ENCODE measurements at places on chromosomes 3 and 15.

- no peak for DNase-seq
Measured at GRCh38 chr3:13594991-13595421, 46.1 kb downstream of the FBLN2 start.

- DNase-seq = no peak
Measured at GRCh38 chr3:150254309-150254708, 153.8 kb upstream of the TSC22D2 start.

GRCh38 chr3:60651799-60652198 lies 599.5 kb downstream of the FHIT start:
- DNase-seq = no peak

- DNase-seq = no peak
Measured at GRCh38 chr3:127951276-127951675, 36.2 kb downstream of the KBTBD12 start.

GRCh38 chr3:149267565-149267964 lies 45.9 kb upstream of the CP start:
- DNase-seq = no peak

GRCh38 chr15:39502611-39503195 lies 78.2 kb upstream of the THBS1 start:
- no peak for DNase-seq

DNA sequence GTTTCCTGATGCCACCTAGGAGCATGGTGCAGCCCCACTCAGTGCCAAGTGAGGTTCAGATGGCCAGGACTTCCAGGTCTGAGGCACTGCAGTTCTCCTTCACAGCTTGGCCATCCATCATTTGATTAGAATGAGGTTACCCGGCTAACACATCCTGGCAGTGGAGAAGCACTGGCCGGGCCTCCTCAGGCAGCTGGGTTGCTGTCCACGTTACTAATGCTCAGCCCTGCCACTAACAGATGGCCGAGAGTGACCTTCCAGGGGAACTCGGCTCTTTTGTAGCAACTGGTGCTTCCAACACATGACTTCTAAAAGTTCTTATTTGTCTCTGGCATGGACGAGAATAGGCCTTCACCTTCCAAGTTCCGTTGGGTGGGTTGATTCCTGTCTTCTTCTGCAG lies 204.6 kb upstream of the CFAP20DC start:
- no peak for DNase-seq

GRCh38 chr3:53259427-53260259 lies 3.8 kb upstream of the TKT start:
- DNase-seq = no peak

- no peak for DNase-seq
Measured at GRCh38 chr3:123239756-123240155, 38.0 kb downstream of the SEC22A start.

- no peak for DNase-seq
Measured at GRCh38 chr3:158169091-158169491, 59.2 kb downstream of the RSRC1 start.

DNA sequence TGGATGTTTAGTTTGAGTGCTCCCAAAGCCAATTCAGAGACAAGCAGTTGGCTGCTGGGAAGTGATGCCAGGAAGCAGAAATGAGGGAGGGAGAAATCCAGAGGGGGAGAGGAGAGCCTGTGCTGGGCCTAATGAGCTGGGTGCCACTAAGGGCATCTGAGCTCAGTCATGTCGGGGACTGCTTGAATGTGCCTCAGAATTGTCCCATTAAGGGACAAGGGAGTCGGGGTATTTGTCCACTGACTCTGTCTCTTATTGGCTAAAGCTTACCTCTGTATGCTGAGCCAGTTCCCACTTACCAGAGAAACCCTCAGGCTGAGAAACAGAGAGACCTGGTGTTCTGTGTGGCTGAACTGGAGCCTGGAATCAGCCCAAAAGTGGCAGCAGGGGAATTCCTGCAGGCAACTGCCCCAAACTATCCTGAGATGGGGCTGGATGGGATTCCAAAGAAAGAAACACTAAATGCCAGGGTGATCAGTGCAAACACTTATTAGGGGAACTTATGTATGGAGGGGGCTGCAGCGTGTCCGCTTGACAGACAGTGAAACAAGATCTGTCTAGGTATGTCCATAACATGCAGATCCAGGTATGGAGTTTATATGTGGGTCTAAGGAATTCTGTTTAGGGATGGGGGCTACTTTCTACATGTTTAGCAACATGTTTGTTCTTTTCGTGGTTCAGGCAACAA lies 48.6 kb downstream of the NR1D2 start:
- DNase-seq = no peak

DNA sequence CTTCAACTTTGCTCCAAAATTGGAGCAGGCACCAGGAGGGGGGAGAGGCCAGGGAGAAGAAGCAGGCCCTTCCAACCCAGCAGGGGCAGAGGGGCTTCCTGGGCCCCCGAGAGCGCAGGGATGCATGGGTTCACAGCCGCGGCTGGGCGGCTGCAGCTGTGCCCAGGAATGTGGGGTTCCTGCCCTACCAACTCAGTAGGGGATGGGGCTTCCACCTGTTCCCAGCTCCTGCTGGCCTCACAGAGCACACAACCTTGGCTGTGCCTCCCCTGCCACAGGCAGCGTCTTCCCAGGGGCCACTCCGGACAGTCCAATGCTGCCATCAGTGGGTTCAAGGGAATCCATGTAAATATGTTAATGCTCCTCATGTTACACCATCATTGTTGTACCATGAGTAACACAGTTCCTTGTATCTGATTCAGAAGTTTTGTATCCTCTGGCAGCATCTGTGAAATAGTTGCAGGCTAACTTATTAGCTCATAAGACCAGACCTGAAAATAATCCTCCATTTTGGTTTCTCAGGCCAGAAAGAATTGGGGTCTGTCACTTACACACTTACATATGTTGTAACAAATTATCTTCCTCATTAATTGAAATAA lies 12.1 kb upstream of the SIAH2 start:
- no peak for DNase-seq

- no peak for DNase-seq
Measured at GRCh38 chr3:130404401-130404800, 58.9 kb downstream of the COL6A5 start.

DNA sequence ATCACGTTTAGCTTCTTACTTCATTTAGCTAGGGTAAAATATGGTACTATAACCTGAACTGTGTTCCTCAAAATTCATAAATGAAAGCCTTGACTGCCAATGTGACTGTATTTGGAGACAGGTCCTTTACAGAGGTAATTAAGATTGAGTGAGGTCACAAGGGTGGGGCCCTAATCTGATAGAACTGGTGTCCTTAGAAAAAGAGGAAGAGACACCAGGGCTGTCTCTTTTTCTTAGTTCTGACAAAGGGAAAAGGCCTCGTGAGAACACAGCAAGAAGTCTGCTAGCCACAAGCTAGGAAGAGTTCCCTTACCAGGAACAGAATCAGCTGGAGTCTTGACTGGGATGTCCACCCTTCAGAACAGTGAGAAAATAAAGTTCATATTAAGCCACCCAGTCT lies 162.7 kb downstream of the GMNC start:
- no peak for DNase-seq

DNA sequence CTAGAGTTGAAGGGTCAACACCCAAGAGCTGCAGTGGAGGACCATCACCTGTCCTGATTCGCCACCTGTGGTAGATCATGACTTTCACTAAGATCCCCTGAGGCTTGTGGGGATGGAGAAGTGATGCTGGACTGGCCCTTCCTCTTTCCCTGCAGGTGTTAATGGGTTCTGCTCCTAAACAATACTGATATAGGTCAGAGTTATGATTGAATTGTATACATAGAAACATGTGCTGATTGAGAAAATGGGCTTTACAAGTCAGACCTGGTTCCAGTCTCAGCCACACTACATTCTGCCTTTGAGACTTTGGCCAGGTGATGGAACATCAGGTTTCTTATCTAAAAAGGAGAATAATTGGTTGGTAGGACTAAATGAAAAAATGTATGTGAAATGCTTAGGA lies 418.9 kb upstream of the TPRG1 start:
- DNase-seq = no peak

DNA sequence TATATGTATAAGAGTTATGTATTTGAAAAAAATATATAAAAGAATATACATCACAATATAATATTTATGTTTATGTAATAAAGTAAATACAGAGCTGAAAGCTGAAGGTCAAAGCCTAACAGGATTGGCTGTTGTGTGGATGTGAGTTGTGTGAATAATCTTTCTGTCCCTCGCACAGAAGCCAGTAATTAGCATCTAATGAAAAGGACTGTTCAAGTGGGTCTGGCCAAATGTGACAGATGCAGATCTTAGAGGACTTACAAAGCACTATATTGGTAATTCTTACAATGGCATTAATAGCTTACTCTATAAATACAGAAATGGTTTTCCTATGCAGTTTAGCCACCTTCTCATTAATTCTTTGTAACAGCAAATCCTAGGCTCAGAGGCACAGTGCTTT lies 2.4 kb downstream of the MKRN3 start:
- no peak for DNase-seq

DNA sequence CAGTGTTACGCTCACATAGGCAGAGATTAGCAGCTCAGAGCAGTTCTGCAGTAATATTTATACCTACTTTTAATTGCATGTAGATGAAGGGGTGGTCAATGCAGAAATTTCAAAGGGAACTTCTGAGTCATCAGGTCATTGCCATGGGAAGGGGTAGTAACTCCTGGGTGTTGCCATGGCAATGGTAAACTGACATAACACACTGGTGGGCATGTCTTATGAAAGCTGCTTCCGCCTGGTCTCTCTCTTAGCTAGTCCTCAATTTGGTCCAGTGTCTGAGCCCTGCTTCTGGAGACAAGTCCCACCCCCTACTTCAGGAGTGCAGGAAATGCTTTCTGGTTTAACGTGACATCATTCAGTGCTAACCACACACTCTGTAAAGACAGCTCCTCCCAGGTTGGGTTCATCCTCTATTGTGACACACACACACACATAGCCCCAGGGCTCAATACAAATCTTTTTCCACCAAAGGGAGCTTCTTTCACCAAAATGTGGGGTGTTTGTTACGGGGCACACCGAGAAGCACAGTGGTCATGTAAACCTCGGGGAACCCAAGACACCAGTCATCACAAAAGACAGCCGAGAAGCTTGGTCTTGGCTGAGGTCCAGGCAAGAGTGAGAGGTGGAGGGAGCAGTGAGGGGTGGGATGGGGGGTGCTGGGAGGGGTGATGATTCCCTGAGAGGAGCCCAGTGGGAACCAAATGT lies 74.5 kb downstream of the TLE3 start:
- peak; percentile 15 for DNase-seq

DNA sequence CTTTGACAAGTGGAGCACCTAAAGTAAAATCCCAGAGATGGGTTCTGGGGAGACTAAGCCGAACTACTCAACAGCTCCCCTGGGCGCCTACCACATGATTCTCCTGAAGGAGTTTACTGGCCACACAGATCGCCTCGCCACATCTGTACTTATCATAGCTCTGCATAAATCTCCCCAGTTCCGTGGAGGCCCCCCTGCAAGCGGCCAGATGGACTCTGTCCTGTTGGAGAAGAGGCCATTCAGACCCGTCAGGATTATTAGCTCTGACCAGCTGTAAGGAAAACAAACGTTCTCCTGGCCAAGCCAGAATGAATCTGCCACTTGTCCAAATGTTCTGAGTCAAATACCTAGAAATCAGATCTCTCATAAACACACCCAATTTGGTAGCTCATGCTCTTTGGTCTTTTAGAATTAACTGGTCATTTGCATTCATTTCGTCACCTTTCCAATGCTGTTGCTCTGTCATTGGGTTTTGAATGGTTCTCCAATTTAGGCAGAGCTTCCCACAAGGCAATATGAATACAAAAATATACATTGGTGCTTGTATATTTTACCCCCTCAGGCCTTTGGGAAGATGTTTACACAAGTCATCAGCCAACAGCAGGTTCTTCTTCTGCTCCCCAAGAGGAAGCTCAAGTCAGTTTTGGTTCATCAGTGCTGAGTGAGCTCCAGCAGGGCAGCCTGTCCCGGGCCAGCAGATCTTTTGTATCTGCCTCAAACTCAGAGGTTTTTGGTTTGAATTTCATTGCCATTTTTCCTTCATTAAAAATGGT lies 124.5 kb downstream of the THSD4 start:
- no peak for DNase-seq

GRCh38 chr15:45481135-45481534 lies 41.4 kb downstream of the SLC30A4 start:
- DNase-seq = no peak

GRCh38 chr3:143002727-143003126 lies 1.4 kb downstream of the U2SURP start:
- no peak for DNase-seq

- DNase-seq = no peak
Measured at GRCh38 chr3:173398111-173398479, 551 bp downstream of the NLGN1 start.

- no peak for DNase-seq
Measured at GRCh38 chr3:25686766-25687165, 22.1 kb upstream of the TOP2B start.

- DNase-seq = no peak
Measured at GRCh38 chr3:188076176-188076575, 77.8 kb upstream of the LPP start.

DNA sequence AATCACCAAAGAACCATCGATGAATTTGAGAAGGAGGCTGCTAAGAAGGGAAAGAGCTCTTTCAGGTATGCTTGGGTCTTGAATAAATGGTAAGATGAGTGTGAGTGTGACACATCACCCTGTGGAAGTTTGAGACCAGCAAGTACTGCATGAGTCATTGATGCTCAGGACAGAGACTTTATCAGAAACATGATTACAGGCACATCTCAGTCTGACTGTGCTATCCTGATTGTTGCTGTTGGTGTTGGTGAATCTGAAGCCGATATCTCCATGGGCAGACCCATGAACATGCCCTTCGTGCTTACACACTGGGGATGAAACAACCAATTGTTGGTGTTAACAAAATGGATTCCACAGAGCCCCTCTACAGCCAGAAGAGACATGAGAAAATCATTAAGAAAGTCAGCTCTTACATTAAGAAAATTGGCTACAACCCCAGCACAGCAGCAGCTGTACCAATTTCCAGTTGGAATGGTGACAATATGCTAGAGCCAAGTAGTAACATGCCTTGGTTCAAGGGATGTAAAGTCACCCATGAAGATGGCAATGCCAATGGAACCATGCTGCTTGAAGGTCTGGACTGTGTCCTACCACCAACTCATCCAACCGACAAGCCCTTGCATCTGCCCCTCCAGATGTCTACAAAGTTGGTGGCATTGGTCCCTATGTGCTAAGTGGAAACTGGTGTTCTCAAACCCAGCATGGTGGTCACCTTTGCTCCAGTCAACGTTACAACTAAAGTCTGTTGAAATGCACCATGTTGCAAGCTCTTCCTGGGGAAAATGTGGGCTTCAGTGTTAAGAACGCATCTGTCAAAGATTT lies 20.5 kb downstream of the TM4SF4 start:
- DNase-seq = no peak

Data from stimulated activated CD8-positive, alpha-beta memory T cell treated with anti-CD3 and anti-CD28 coated beads, Interleukin-4, amount 100 ng/mL, for 24 hours (primary cell).